Stimulated activated CD4-positive, alpha-beta T cell treated with anti-CD3 and anti-CD28 coated beads, TNF-alpha, amount 100 ng/mL, for 1 hour (primary cell): ENCODE measurements at places on chromosomes 4 and X.

DNA sequence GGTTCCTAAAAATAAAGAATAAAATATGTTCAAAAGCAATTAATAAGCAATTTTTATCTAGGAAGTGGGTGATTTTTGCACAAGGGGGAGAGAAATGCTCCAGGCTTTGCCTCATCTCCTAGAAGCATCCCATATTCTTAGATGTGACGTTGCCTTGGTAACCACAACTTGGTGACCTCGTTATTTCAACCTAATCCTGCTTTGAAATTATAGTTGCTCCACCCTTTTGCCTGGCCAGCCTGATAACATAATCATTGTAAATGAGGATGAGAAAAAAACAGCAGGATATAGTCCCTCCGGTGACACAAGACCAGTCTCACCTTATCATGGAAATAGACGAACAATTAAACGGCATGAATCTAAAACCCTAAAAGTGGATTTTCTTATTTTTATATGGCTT is 194.4 kb downstream of the QDPR start:
- DNase-seq = no peak

GRCh38 chrX:123731258-123731986 is 1.4 kb downstream of the THOC2 start:
- no peak for DNase-seq

DNA sequence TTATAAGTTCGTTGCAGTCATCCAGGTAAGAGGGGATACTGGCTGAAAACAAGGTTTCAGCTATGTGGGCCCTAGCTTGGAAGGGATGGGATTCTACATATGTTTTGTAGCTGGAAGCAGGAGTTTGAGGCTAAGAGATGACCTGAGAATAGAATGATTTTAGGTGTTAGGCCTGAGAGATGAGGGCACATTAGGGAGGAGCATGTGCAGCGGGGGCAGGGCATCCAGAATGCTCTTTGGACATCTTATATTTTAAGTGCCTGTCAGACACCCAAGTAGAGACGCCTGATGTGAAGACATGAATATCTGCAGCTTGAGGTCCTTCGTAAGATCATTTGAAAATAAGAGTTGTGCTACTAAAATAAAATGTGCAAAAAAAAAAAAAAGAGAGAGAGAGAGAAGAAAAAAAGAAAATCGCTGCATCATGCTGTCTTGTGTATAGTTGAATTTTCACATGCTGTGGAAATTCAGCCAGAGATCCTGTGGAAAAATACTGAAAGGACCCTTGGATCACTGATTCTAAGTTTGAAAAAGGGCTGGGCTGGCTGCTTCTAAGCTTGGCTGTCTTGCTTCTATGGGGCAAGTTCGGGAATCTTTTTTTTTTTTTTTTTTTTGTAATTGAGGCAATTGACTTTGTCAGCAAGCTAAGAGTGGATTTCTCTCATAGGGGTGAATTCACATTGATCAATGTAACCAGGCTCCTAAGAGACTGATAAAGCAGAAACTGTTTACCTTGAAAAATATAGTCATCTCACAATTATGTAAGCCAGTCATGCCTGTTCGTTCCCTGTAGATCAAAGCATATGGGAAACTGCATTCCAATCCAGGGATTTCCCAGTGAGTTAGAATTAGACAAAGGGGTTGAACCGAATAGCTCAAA is 341.0 kb upstream of the GATB start:
- DNase-seq = no peak

DNA sequence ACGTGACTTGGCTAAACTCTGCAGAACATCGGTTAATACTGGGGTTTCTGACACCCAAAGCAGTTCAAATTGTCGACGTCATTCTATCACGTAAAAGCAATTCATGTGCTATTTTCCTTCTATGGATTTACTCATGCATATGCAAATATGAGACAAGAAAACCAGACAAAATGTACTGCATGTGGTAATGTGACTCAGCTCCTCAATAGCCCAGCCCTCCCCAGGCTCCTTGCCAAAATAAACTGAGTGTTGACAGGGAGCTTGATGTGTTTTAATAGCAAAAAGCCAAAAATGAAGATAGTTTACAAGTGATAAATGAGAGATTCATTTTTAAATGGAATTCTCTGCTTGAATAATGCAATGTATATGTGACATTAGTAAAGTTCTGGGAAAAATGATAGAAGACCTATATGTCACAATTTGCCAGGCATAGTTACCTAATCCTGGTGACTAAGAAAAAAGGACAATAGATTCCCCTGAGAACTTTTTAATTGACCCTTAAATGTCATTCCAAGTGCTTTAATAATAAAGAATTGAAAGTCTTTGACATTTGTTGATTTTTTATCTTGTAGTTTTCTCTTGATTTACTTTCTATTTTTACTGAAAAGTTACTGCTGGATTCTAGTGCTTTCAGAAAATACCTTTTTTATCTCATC is 1700.6 kb upstream of the TENM3 start:
- no peak for DNase-seq

- no peak for DNase-seq
These were observed 236.9 kb upstream of the CTSO start for GRCh38 chr4:156190615-156191014.

- DNase-seq = no peak
These were observed 72.6 kb upstream of the CD99 start for GRCh38 chrX:2618516-2618915.

- no peak for DNase-seq
These were observed 203.0 kb downstream of the MAML3 start for GRCh38 chr4:139951021-139951420.

GRCh38 chr4:53734584-53735353 is 143.5 kb upstream of the LNX1 start:
- DNase-seq = no peak

- DNase-seq = no peak
These were observed 11.6 kb upstream of the HADH start for GRCh38 chr4:107977966-107978705.

DNA sequence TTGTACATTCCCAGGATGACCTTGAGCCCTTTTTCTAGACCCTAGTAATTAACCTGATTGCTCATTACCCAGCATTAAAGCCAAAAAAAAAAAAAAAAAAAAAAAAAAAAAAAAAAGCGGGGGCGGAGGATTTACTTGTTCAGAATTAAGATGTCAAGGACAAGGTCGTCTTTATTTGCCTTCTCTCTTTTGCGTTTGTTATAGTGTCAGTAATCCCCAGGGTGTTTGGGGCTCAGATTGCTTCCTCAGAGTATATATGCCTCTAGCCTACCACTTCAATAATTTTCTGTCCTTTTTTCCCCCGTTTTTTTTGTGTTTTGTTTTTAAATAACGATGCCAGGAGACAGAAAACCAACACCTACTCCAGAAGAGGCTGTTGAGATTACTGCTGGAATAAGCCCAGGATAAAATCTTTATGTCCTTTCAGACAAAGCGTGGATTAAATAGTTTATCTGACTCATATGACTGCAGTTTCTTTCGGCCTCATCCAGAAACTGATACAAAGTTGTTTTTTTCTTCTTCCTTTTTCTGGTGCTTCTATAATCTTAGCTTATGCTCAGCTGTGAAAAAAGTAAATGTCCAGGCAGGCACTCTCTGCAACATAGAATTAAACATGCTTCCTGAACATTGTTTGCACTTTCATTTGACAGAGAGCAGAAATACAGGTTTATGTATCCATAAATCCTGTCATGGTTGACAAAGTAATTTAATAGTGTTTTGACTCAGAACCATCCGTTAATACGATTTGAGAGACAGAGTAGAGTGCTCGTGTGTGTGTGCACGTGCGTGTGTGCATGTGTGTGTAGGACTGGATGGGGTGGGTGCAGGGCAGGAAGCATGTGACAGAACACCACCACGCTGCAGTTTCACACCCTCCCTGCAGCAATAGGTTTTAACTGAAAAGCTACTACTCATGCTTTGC is 138.6 kb downstream of the AFF1 start:
- DNase-seq = peak; percentile 18

- DNase-seq = no peak
These were observed 123.7 kb downstream of the STOX2 start for GRCh38 chr4:184028561-184029374.

GRCh38 chr4:41133454-41134018 is 80.8 kb downstream of the APBB2 start:
- no peak for DNase-seq

- no peak for DNase-seq
These were observed 89.3 kb upstream of the NEIL3 start for GRCh38 chr4:177220376-177220775.

GRCh38 chrX:12802741-12803140 is 11.5 kb downstream of the PRPS2 start:
- no peak for DNase-seq

- no peak for DNase-seq
These were observed 8.4 kb upstream of the C4orf54 start for GRCh38 chr4:99665983-99666382.

DNA sequence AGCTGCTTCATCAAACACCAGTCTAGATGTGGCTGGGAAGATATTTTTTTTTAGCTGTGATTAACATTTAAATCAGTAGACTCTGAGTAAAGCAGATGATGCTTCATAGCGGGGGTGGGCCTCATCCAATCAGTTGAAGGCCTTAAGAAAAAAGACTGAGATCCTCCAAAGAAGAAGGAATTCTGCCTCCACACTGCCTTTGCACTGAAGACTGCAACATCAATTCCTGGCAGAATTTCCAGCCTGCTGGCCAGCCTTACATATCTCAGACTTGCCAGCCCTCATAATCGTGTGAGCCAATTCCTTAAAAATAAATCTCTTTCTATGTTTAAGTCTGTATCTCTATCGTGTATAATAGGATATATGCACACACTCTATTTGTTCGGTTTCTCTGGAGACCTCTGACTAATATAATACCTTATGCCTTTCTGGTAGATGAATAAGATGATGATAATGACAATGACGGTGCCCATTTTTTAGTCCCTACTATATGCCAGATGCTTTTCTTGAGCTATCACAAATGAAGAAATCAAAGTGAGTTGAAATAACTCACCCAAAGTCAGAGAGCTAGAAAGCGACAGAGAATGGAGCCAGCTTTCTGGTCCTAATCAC is 66.1 kb upstream of the SOD3 start:
- DNase-seq = no peak

GRCh38 chr4:172996571-172997216 is 171.9 kb upstream of the GALNT7 start:
- DNase-seq = no peak

- no peak for DNase-seq
These were observed 460.3 kb downstream of the MID1IP1 start for GRCh38 chrX:39261446-39262147.

DNA sequence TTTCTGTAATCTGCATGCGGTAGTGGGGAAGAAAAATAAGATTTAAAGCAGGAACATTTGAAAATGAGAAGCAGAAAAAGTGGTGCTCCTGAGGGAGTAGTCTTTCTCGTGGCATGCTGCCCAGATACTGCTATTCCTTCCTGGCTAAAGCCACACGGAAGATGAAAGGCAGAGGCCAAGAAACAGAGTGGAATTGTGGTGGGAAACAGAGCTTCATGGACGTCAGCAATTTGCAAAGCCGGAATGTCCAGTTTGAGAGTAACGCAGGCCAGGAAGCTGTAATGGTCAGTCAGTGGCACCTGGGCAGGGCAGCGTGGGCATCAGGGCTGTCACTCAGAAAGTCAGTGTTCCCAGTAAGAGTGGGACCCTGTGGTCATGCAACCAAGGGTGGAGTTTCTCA is 63.7 kb upstream of the FMR1 start:
- no peak for DNase-seq

DNA sequence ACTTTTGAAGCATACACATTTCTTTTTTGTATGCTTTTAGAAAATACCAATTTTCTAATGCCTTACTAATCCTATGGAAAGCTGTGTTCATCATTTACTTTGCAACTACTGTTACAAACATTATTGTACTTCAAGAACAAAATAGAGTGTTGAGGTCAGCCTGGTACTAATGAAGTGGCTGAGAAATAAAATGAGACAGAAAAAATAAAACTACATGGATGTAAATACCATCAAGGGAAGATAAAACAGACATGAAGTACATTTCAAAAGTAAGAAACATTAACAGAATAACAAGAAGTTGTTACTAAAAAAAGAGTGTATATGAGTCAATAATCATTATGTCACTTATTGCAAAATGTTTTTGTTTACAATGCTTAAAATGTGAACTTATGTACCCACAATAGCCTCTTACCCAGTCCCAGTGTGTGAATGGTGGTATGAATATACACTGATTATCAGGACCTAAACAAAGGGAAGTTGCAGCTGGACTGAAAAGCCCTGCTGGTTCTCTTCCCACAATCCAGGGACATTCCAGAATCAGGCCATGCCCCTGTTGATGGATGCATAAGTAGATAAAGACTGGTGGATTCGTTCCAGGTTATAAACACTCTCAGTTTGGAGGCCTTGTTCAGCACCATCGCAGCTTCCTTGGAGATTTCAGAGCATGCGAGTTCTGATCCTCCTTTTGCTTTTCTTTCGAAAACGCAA is 2.4 kb upstream of the CSN3 start:
- no peak for DNase-seq

- no peak for DNase-seq
These were observed 127.6 kb downstream of the LDB2 start for GRCh38 chr4:16770710-16771285.

- no peak for DNase-seq
These were observed 162.4 kb downstream of the ASB9 start for GRCh38 chrX:15107367-15107988.

DNA sequence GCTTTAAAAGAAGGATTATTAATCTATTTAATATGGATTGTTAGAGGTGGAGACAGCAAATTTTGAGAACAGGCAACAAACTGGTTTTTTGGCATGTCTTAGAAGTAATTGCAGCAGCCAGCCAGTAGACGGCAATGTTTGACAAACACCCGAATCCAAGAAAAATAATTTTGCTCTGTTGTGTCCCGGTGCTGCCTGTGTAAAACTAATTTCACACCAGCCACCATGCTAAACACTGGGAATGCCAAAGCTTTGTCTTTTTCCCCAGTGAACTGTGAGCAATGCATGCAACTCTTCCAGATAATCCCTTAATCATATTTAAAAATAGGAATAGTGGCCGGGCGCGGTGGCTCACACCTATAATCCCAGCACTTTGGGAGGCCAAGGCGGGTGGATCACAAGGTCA is 25.9 kb downstream of the SMIM31 start:
- no peak for DNase-seq

DNA sequence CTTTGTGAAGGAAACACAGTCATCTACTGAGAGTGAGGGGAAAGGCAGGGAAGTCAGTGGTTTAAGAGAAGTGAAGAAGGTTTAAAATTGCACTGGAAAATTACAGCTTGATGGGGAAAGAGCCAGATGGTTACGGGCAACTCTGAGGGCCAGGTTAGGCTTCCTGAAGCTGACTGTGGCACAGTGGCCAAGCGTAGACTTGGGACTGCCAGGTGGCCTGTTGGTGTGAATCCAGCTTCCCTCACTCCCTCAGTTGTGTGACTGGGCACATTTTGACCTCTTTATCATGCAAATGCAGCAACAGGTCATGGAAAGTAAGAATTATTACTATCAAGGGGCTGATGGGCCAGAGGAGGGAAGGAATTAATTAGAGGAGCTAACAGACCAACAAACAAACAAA is 390.1 kb downstream of the UNC5C start:
- DNase-seq = no peak

GRCh38 chr4:13968723-13969122 is 341.2 kb upstream of the BOD1L1 start:
- DNase-seq = no peak

GRCh38 chrX:124680287-124680686 is 333.9 kb downstream of the SH2D1A start:
- no peak for DNase-seq
